ENCODE measurements at places on chromosomes 5 and 9.
A peak's percentile ranks its signal among the peaks of the same experiment; 100 is the strongest.

- DNase-seq = no peak
Observed at GRCh38 chr9:134707031-134707680, 65.6 kb downstream of the COL5A1 start.

GRCh38 chr5:148060881-148061280 lies 2.9 kb upstream of the SPINK5 start:
- DNase-seq = no peak

GRCh38 chr9:36818965-36819870 lies 214.8 kb downstream of the PAX5 start:
- DNase-seq = no peak

GRCh38 chr9:22208846-22209585 lies 199.9 kb upstream of the CDKN2B start:
- DNase-seq = peak; percentile 1

DNA sequence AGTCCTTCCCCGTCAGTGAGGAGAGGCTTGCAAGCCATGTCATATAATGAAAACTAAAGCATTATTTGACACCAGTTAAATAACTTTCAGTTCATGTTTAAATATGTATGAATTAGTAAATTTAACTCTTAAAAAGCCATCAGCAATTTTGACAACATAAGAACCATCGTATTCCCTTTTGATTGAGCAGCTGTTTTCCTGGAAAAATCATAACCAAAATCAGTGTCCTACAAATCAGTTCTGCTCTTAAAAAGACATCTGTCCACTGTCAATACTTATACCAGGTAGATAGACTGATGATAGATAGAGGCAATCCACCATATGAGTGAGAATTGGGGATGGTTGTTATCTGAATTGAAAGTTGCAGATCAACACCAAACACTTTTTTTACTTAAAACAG lies 2.3 kb downstream of the DIRAS2 start:
- DNase-seq = no peak

DNA sequence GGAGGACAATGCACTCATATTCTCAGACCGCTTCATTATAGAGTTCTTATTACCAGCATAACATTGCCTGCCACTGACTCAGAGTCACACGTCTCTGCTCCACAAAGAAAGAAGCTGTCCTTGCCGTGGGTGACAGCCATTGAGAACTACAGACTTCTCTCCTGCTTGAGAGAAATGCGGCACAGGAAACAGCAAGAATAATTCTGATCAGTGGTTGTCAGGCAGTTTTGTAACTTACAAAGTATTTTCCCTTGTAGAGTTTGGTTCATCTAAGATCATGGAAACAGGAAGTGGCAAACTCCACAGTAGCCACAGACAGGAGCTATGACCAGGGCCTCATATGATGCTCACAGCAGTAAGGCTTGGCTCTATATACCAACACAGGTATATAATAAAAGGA lies 47.0 kb downstream of the KCNV2 start:
- peak; percentile 9 for DNase-seq

- no peak for DNase-seq
Observed at GRCh38 chr5:74949976-74950375, 83.8 kb upstream of the FAM169A start.

DNA sequence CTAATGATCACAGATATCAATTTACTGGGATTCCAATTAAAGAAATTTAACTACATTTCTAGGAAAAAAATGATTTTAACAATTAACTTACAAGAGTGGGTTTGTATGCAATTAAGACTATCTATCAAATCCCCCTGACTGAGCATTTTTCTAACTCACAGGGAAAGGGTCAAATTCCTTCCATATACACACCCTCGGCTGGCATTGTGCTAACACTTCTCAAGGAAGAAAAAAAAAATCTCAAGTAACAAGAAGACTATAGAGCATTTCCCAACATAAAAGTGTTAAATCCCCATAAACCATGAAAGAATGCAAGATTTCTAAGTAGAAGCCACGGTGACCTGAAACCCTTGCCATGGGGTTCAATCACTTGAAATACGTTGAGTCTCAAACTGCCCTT lies 368.8 kb downstream of the GLIS3 start:
- no peak for DNase-seq

- DNase-seq = no peak
Observed at GRCh38 chr5:61264273-61264661, 67.8 kb upstream of the ZSWIM6 start.

- DNase-seq = no peak
Observed at GRCh38 chr5:148938522-148938882, 112.1 kb downstream of the ADRB2 start.
